ENCODE measurements at places on chromosomes 7 and 10. TPM values are rescaled to one million over a fixed set of nuclear protein-coding genes. Genes with fewer than 3 reads are reported as not detected.

Gene VAX1
- total RNA-seq: not detected

Gene ANKRD7
- total RNA-seq: 1.6 TPM

Gene OR6V1
- total RNA-seq: not detected

Gene FEZF1
- not detected for total RNA-seq

Gene SPOCK2
- 136 TPM for total RNA-seq

Gene PGAM2
- total RNA-seq: 0.43 TPM

Gene XRCC2
- total RNA-seq: 21.4 TPM

Gene CAMK2B
- 0.62 TPM for total RNA-seq

Gene PAPOLB
- not detected for total RNA-seq

Gene SLC29A3
- total RNA-seq: 4.3 TPM

Gene VSTM4
- not detected for total RNA-seq

Gene PALD1
- total RNA-seq: 2.7 TPM

Gene DYDC1
- total RNA-seq: not detected

Gene COL13A1
- not detected for total RNA-seq

Gene CYTH3
- total RNA-seq: 2.0 TPM

Gene LAMB4
- total RNA-seq: 0.45 TPM

Gene BAMBI
- 0.68 TPM for total RNA-seq

Gene DYDC2
- total RNA-seq: 0.42 TPM

Gene CYP3A4
- not detected for total RNA-seq

Gene CPEB3
- 1.5 TPM for total RNA-seq

Gene TMEM176B
- total RNA-seq: not detected

Gene CALHM1
- not detected for total RNA-seq

Gene OR2A5
- total RNA-seq: not detected

Gene PODXL
- total RNA-seq: 0.88 TPM

Gene PLXNA4
- 0.29 TPM for total RNA-seq

Gene PDE6C
- total RNA-seq: not detected

Gene CD36
- total RNA-seq: not detected

Gene ZNF775
- total RNA-seq: 3.7 TPM

Gene FOXP2
- total RNA-seq: not detected

All from activated naive CD8-positive, alpha-beta T cell treated with anti-CD3 and anti-CD28 coated beads for 36 hours (primary cell).